ENCODE measurements at places on chromosomes 6 and 20.
A peak's percentile ranks its signal among the peaks of the same experiment; 100 is the strongest.

- DNase-seq, result no peak
These were observed 7.0 kb downstream of the PNPLA1 start for GRCh38 chr6:36276581-36277536.

DNA sequence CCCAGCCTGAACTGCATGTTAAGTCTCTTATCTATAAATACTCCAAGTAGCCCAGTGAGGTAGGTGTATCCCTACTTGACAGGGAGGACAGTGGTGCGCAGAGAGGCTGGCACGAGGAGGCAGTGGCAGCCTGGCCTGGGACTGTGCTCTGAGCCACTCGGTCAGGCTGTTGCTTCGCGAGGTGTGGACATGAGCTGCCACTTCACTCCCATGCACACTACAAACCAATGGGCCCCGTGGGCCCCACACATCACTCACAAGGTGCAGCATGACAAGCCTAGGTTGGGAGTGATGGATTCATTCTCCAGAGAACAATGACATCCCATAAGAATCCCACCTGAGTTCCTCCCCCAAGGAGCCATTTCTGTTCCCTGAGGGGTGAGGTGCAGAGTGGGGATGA lies 54.9 kb downstream of the TMEM242 start:
- DNase-seq, result no peak

GRCh38 chr6:164695896-164696295 lies 613.5 kb downstream of the C6orf118 start:
- DNase-seq, result no peak

DNA sequence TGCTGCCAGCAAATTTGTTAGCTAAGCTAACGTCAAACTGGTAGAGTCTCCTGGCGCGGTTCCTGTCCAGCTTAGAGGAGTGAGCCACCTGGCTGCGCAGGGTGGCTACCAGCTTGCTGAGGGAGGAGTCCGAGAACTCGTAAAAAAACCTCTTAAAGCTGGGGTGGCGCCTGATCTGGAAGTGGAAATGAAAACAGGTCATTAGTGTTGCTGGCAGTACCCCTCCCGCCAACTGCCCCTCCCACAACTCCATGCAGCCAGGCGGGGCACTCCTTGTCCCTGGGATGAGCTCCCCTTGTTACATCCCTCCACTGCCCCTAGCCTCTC lies 17.3 kb downstream of the BNIP5 start:
- no peak for DNase-seq

- DNase-seq, result no peak
These were observed 104.8 kb downstream of the TASP1 start for GRCh38 chr20:13533946-13534345.

DNA sequence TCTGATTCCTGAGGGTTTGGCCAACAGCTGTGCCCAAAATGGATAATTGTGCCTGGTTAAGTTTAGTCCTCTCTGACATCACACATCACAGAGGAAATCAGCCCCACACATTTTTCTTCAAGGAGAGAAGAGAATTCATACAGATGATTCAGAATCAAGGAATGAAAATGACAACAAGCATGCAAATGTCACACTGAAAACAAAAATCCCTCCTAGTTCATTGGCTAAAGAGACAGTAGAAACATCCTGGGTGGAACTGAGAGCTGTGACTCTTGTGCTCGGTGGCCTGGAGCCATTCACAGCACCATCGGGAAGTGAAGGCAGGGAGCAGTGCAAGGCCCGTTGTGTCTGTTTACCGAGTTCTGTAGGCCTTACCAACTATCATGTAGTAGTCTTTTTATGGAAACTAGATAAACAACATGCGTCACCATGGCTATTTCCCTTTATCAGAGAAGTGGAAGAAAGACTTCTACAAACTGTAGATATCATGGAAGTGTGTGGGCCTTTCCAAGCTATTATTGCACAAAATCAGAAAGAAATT lies 81.7 kb upstream of the TENT5A start:
- no peak for DNase-seq

DNA sequence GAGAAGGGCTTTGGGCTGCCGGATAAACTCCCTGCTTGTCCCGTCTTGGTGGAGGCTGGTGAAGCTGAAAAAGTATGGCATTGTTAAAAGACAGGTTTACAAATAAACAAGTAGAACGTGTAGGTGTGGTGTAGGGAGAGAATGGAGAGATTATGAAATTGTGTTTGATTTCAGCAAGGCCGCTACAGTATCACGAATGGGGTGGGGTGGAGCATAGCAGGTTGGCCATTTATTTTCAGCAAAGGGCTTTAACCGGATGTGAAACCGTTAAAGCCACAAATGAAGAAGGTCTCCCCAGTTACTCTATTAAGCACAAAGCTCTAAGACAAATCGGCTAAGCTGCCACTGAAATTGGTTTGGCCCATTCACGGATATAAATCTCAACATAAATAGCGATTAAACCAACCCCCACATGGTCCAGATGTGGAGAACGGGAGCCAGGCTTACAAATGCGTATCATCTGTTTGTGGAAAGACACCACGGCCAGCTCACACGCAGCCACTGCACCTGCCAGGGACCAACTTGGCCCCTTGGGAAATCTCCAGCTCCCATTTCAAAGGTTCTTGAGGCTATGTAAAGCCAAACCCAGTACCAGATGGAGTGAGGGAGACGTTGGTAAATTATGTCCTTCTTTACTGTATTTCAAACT lies 94.0 kb downstream of the ZMYND8 start:
- DNase-seq, result no peak

DNA sequence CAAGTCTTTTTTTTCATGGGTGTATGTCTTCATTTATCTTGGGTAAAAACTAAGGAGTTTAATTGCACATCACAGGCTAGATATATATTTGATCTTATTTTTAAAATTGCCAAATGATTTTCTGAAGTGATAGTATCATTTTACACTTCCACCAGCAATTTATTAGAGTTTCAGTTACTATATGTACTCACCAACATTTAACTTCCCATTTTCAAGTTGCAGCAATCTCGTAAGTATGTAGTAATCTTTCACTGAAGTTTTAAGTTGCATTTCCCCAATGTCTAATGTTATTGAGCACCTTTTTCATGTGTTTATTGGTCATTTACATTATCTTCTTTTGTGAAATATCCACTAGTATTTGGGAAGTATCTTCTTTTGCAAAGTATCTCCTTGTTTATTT lies 277.4 kb upstream of the CNR1 start:
- DNase-seq, result no peak

GRCh38 chr6:137864812-137865508 lies 2.1 kb upstream of the TNFAIP3 start:
- no peak for DNase-seq

GRCh38 chr6:35296931-35297600 lies 552 bp upstream of the DEF6 start:
- no peak for DNase-seq

- DNase-seq, result no peak
These were observed 155.8 kb upstream of the ESR1 start for GRCh38 chr6:151651639-151652038.

GRCh38 chr6:77038807-77039206 lies 424.5 kb downstream of the HTR1B start:
- DNase-seq, result no peak

DNA sequence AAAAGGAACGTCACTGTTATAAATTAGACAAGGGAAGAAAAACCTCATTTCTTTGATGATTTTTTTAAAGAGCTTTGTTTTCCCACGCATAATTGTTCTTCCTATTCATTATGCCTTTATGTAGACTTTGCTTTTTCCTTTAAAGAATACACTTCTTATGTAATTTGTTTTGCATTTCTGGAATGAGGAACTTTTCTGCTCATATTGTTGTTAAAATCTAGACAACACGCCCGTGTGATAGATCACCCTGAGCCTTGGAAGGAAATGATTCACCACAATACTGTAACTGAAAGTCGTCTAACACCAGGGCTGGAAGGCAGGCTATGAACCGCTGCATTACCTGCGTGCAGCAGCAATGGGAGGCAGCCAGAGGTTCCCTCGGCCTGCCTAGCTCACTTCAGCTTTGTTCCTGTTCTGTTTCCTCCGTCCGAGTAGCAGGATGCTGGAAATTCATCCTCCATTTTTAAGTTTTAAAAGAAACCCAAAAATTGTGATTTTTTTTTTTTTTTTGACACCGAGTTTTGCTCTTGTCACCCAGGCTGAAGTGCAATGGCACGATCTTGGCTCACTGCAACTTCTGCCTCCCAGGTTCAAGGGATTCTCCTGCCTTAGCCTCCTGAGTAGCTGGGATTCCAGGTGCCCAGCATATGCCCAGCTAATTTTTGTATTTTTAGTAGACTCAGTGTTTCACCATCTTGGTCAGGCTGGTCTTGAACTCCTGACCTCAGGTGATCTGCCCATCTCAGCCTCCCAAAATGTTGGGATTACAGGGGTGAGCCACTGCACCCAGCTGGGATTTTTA lies 49.6 kb upstream of the ZNF217 start:
- DNase-seq, result peak; percentile 51

- DNase-seq, result no peak
These were observed 13.5 kb upstream of the DACT2 start for GRCh38 chr6:168333039-168333438.

DNA sequence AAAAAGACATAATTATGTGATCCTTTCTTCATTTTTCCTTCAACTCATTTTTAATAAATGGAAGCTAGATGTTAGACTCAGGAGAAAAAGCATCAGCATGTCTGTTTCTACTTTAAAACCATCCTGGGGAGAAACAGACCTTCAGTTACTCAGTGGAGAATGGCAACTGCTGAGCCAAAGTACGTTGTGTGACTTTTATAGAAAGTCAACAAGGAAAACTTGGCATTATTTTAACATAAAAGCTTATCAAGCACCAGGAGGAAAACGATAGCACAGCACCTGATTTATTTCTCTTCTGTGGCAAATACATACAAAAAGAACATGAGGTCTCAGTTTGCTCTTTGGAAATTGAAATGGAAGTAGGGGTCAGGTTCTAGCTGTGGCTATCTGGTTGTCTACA lies 115.3 kb upstream of the RIPOR2 start:
- no peak for DNase-seq

- no peak for DNase-seq
These were observed 11.7 kb upstream of the RALY start for GRCh38 chr20:33981964-33982363.

DNA sequence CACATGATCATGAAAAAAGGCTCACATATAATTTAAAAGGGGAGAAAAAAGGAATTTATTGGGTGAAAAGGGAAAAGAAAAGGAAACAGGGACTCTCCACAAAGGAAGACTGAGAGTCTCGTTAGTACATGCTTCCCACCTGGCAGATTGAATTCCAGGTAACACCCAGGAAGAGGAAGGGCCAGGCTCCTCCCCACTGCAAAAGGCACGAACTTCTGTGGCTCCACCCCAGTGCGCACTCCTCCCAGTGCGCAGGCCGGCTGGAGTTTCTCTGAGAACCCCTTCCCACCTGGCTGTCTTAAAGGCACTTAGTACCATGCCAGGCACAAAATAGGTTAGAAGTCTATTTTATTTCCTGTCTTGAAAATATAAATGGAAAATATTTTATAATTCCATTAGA lies 129.8 kb downstream of the COL12A1 start:
- DNase-seq, result no peak

DNA sequence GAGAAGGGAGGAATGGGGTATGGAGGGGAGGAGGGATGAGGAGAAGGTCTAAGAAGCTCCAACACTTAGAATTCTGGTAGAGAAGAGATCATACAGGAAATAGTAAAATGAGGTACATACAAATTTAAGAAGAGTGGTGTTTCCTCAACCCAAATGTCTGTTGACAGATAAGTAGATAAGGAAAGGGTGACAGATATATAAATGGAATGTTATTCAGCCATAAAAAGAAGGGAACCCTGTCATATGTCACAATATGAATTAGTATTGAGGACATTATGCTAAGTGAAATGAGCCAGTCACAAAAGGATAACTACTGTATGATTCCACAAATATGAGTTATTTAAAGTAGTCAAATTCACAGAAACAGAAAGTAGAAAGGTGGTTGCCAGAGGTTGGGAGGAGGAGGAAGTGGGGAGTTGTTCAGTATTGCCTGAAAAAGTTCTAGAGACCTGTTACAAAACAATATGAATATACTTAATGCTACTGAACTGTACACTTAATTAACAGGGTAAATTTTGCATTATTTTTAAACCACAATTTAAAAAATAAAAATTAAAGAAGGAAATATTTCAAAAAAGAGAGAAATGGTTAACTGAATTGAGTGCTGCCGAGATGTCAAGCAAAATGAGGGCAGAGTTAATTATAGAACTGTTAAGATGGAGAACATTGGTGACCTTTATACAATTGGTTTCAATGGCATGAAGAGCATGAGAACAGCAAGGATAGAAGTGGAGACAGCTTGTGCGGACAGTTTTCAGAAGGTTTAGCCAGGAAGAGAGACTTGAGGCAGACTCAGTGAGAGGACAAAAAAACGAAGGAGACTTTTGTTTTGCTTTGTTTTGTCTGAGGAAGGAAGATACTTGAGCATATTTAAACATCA lies 47.6 kb upstream of the ADGRF4 start:
- DNase-seq, result no peak

- DNase-seq, result no peak
These were observed 46.8 kb upstream of the STX16 start for GRCh38 chr20:58604128-58604881.

- DNase-seq, result peak; percentile 81
These were observed 120.2 kb upstream of the AFDN start for GRCh38 chr6:167706313-167707109.

- DNase-seq, result no peak
These were observed 54.0 kb downstream of the TMEM242 start for GRCh38 chr6:157269261-157269794.

DNA sequence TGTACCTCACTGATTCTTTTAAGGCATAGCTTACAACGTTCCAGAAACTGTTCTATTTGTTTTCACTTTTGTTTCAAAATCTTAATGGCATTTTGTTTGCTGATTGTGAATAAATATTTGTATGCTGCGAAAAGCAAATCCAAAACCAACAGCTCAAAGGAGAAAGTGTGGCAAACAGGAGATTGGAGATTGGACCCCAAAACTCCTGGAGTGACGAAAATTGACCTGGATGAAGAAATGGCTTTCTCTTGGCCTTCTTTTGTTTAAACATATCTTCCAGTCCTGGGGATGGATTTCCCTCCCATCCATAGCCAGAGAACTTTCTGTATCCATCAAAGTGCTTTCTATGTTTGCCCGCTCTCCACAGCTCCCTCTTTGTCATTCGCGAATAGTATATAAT lies 2.8 kb upstream of the CTCFL start:
- no peak for DNase-seq

DNA sequence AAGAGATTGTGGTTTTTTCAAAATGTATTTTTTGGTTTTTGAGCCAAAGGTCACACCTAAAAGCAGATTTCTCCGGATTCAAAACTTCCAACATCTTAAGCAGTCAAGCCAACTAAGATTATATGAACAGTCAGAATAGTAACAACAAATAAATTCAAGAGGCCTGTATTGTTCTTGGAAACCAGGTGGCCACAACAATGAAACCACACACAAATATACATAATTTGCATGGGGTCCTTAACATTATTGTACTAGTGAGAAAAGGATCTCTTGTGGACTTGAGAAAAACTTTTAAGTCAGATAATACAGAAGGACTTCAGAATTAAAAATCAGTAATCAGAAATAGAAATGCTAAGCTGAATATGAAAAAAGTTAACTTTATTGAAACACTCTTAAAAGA lies 40.6 kb downstream of the NOL7 start:
- DNase-seq, result no peak

GRCh38 chr6:151060766-151061531 lies 178.8 kb upstream of the AKAP12 start:
- DNase-seq, result no peak

All from stimulated activated CD4-positive, alpha-beta T cell treated with anti-CD3 and anti-CD28 coated beads, Interleukin-4, amount 100 ng/mL, for 4 hours (primary cell).